ENCODE measurements at places on chromosomes 7 and 10. TPM values are rescaled to one million over a fixed set of nuclear protein-coding genes. Genes with fewer than 3 reads are reported as not detected.
A peak's percentile ranks its signal among the peaks of the same experiment; 100 is the strongest.

DNA sequence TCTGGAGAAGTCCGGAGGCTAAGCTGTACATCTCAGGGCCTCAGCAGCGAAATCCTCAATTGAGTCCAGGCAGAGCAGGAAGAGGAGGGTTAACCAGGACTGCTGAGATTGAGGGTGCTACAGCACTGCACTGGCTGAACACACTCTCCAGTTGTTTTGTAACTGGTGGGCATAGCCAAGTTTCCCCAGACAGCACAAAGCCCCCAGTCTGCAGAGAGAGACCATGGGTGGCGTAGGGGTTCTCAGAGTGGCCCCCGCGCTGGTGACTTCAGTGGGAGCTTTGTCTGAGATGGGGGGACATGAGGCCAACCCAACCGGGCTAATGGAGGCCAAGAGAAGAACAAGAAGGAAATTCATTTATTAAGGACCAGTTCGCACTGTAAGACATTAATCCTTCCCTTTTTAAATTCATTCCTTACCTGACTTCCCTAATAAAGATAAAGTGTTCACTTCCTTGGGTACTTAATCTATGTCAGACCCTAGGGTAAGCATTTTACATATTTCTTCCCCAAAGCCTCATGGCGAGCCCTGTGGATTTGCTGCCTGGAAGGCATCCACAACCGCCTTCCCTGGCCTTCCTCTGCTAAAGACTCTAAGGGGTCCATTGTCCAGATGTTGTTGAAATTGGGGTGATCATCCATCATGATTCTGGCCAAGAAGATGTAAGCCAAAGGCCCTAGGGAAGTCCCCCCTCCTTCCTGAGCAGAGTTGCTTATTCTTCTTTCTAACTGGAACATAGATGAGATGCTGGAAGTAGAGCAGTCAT lies 121.4 kb upstream of the CHST15 start:
- H3K27ac ChIP-seq, result no peak overlapping the region
- H3K36me3 ChIP-seq, result no peaks in the 10 kb centered on the region
- no peaks in the 10 kb centered on the region for H3K4me1 ChIP-seq
- no peak overlapping the region for H3K4me3 ChIP-seq
- no peak for DNase-seq

- no peak overlapping the region for H3K4me3 ChIP-seq
- no peak for DNase-seq
- no peaks in the 10 kb centered on the region for H3K4me1 ChIP-seq
- no peaks in the 10 kb centered on the region for H3K36me3 ChIP-seq
- peaks cover 7% of the 10 kb centered on the region for H3K27me3 ChIP-seq
These were observed 22.0 kb upstream of the LMTK2 start for GRCh38 chr7:98084631-98085030.

DNA sequence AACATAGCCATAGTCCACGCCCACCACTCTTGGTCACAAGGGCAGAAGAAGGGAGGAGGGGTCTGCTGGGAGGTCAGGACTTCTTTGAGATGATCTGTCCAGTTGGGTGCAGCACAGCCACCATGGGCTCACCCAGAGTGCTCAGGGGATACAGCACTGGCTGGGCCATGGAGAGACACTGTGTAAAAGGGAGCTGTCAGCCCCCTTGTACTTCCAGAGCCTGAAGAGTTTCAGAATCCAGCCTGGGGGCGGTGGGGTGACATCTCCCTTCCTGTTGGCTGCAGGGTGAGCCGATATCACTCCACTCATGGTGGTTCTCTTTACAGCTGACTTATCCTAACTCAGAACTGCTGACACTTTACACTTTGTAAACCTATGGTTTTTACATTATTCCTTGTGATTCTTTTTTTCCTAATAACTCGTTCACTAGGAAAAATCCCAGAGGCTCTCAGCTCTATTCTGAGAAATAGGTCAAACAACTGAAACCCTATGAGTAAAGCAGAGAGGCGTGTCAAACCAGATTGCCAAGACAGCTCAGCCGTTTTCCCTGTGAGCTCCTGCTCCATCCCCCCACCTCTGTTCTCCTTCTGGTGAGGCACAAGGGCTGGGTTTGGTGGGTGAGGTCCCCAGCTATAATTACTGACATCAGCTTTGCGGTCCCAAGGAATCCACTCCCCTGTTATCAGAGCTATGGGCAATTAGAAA lies 3.2 kb upstream of the MRPS24 start:
- H3K4me1 ChIP-seq, result peaks cover 22% of the 10 kb centered on the region
- no peak for DNase-seq
- no peak overlapping the region for H3K4me3 ChIP-seq

- no peaks in the 10 kb centered on the region for H3K27me3 ChIP-seq
- no peak for DNase-seq
- no peaks in the 10 kb centered on the region for H3K4me1 ChIP-seq
- no peaks in the 10 kb centered on the region for H3K36me3 ChIP-seq
These were observed 401.9 kb downstream of the THSD7A start for GRCh38 chr7:11430112-11430511.

DNA sequence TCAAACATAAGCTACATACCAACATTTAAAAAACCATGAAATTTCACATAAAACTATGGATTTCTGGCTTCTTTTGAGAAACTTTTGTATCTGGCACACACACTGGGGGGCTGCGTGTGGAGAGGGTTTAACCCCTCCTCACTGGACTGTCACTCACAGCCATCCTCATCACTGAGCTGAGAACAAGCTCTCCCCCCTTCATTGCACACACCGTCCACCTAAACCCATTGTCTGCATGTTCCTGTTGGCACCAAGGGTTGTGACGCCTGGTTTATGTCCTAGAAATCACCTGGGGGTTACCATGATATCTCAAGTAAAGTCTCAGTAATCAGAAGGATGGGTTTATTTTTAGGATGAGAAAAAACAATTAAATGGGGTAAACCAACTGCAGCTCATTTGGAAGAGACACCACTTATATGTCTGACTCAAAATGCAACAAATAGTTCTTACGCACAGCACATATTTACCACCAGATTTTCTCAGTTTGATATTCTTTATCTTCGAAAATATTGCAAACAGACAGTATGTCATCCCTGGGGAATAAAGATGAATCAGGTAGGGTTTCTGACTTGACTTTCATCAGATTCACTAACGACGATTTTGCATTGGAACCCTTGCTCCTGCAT lies 218.5 kb upstream of the KLF6 start:
- no peak for DNase-seq
- H3K4me1 ChIP-seq, result peaks cover 7% of the 10 kb centered on the region
- no peaks in the 10 kb centered on the region for H3K27me3 ChIP-seq
- H3K4me3 ChIP-seq, result no peak overlapping the region
- no peak overlapping the region for H3K27ac ChIP-seq

GRCh38 chr10:93599335-93599734 lies 1.7 kb downstream of the RBP4 start:
- H3K27ac ChIP-seq, result no peak overlapping the region
- DNase-seq, result no peak
- H3K36me3 ChIP-seq, result no peaks in the 10 kb centered on the region
- H3K4me3 ChIP-seq, result no peak overlapping the region
- H3K4me1 ChIP-seq, result peaks cover 8% of the 10 kb centered on the region

DNA sequence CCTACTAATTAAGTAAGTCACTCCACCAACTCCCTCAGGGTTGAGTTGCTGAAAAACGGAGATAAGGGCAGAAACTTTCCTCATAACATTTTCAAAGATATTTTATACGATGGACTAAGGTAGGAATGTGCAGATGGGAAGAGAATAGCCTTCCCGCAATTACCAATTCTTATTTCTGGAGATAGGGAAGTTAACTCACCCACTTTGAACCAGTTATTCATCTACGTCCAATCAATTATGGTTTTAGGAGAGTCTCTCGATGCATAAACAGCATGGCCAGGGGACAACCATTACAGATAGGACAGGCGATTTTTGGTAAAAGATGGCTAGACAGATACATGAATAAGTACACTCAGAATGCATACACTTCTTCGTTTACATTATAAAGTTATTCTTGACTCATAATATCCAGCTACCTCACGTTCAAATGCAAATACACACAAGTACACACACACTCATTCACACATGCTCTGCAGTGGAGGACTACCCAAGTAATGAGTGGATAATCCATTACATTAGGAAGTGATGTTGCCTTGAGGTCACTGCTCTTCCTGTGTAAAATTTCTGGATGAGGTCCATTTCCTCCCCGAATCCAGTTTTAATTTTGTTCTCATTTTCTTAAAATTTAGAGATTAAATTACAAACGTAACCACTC lies 25.2 kb upstream of the IMMP2L start:
- DNase-seq, result no peak
- no peaks in the 10 kb centered on the region for H3K4me1 ChIP-seq
- no peaks in the 10 kb centered on the region for H3K36me3 ChIP-seq
- no peaks in the 10 kb centered on the region for H3K27me3 ChIP-seq

DNA sequence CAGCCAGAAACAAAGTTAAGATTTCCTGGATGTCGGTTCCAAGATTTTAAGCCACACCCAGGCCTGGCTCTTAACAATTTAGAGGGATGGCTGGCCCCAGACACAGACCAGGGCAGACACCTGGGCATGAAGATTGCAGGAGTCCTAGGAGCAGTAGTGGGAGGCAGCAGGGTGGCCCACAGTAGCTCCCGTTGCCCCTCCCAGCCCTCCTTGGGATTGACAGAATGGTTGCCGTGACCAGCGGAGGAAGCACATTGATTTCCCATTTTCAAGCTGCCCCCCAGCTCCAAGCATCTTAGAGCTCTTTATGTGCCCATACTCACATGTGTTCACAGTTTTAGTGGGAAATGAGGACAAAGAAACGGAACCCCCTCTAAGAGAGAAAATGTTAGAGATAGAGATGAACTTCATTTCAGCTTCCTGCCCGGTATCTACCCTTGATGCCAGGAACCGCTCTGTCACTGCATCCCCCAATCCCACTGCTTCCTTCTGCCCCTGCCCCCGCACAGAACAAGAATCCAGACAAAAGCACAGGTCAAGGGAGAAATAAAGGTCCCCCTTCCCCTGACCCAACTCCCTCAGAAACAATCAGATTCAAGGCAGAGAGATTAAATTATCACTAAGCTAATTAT lies 101.1 kb downstream of the PLXNA4 start:
- no peaks in the 10 kb centered on the region for H3K27me3 ChIP-seq
- H3K4me3 ChIP-seq, result no peak overlapping the region

- H3K27me3 ChIP-seq, result no peaks in the 10 kb centered on the region
- no peak overlapping the region for H3K4me3 ChIP-seq
- peak overlapping the region; percentile 72 for H3K27ac ChIP-seq
- peaks cover 81% of the 10 kb centered on the region for H3K4me1 ChIP-seq
These were observed 91.5 kb downstream of the FAM53B start for GRCh38 chr10:124652701-124653100.

DNA sequence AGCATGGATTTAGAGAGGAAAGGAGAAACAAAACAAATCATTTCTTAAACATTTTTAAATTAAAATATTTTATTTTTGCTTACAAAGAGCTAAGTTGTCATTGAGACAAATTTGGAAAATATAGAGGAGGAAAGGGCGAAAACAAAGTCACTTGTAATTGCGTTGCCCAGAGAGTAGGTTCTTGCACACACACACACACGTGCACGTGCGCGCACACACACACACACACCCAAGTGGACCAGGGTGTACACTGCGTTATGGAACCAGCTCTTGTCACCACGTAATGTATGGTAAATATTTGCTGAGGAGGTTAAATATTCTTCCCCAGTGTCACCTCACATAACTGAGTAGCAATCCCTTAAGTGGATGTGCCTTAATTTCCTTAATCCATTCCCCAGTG lies 21.6 kb downstream of the SHH start:
- H3K36me3 ChIP-seq, result no peaks in the 10 kb centered on the region
- DNase-seq, result no peak
- peaks cover 7% of the 10 kb centered on the region for H3K4me1 ChIP-seq
- H3K27me3 ChIP-seq, result peaks cover 13% of the 10 kb centered on the region
- H3K4me3 ChIP-seq, result no peak overlapping the region

FAM237B gene
- not detected for total RNA-seq

ADRA2A gene
- total RNA-seq, result 3.8 TPM

ENKUR gene
- 6.5 TPM for total RNA-seq

RNF32 gene
- total RNA-seq, result 3.0 TPM

KLF14 gene
- total RNA-seq, result not detected

All from lower lobe of right lung (tissue), 2 donors.